LoVo (cell line): ENCODE measurements at places on chromosomes 6 and 20.

GRCh38 chr20:3738111-3739053 is 5.9 kb downstream of the HSPA12B start:
- DNase-seq = no peak

GRCh38 chr20:19981031-19981451 is 36.1 kb upstream of the NAA20 start:
- DNase-seq = peak; percentile 60

GRCh38 chr6:5632348-5632935 is 371.1 kb downstream of the FARS2 start:
- DNase-seq = no peak

DNA sequence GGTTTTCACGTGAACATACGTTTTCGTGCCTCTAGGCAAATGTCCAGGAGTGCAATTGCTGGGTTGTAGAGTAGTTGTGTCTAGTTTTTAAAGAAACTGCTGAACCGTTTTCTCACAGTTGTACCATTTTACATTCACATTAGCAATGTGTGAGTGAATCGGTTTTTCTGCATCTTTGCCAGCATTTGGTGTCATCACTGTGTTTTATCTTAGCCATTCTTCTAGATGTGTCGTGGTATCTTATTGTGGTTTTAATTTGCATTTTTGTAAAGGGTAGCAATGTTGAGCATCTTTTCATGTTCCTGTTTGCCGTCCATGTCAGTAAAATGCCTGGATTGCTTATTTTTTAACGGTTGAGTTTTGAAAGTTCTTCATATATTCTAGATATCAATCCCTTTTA is 10.2 kb downstream of the DOK5 start:
- DNase-seq = no peak

- DNase-seq = no peak
Observed at GRCh38 chr6:37800703-37801604, 18.6 kb upstream of the ZFAND3 start.

DNA sequence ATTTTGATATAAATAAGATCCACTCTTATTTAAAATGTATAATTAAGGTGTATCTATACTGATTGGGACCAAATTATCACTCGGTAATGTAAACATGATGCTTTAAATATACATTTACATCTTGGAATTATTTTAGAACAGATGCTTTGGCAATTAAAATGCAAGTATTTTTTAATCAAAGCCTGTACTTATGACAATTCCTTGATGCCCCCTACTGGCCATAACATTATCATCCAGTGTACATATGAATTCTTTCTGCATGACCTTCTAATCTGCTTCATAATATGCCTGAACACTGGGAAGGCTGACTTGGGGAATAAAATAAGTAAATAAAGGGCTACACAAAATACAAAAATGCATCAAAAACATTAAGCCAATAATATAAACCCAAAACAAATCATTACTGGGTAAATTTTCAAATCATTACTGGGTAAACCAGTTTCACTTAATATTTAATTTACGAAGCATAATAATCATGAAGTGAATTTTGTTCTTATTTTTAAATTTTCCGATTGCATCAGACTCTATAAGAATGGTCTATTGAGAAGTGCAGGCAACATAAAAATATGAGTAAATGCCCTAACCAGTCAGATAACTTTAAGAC is 65.1 kb downstream of the CGA start:
- peak; percentile 37 for DNase-seq

- no peak for DNase-seq
Observed at GRCh38 chr6:168038576-168039140, 40.4 kb downstream of the FRMD1 start.

DNA sequence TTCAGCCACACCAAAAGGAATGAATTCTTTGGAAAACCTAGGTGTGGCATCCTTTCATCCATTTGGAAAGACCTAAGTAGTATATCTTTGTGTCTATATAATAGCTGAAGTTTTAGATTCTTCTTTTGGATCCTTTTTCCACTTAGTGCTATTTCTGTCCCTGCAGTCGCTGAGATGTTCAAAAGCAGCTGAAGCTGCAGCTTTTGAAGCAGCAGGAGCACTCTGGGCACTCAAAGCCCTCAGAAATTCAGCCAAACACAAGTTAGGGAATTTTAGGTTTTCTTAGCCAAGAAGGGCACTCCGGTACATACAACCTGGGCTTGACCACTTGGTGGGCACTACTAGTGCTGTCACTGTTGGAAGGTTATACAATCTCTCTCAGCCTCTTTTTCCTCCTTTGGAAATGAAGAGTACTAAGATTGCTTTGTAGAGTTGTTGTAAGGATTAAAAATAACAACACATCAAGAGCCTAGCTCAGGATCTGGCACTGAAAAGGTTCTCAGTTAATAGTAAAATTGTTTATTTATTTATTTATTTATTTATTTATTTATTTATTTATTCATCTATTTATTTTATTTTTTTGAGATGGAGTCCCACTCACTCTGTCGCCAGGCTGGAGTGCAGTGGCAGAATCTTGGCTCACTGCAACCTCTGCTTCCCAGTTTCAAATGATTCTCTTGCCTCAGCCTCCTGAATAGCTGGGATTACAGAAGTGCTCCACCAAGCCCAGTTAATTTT is 71.9 kb upstream of the SLC22A16 start:
- no peak for DNase-seq

- DNase-seq = no peak
Observed at GRCh38 chr6:12729467-12729866, 12.9 kb downstream of the PHACTR1 start.

DNA sequence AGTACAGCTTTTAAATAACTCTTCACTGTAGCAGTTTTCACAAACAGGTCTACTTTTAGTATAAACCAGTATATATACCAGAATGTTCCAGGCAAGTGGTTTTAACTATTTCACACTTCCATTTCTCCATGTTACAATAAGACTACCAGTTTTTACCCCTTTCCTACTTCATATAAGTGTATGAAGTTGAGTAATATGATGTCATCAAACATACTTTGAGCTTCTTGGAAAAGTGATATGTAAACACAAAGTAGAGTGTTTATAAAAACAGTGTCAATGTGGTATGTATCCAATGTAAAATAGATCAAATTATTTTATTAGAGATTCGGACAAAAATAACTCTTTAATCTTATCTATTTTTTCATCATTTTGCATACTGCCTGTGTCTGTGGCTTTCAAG is 2.5 kb upstream of the PAQR8 start:
- DNase-seq = no peak

- no peak for DNase-seq
Observed at GRCh38 chr6:71459162-71459561, 170.6 kb downstream of the OGFRL1 start.

GRCh38 chr20:11777387-11778205 is 140.1 kb upstream of the BTBD3 start:
- no peak for DNase-seq

DNA sequence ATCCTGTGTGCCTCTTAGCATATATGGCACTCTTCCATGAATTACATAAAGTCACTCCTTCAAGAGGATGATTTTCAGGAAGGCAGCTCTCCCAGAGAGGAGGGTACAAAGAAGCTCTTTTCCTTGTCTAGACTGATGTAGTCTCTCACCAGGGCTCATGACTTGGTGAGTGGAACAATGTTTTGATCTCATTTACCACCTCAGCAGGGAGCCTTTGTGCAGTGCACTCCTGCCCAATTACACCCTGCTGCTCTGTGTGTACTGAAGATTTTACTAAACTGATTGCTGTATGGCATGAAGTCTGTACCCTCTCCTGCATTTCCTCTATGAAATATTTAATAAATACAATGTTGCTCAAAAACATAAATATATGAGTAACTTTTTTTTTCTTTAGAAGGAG is 598.3 kb upstream of the HS3ST5 start:
- DNase-seq = no peak

DNA sequence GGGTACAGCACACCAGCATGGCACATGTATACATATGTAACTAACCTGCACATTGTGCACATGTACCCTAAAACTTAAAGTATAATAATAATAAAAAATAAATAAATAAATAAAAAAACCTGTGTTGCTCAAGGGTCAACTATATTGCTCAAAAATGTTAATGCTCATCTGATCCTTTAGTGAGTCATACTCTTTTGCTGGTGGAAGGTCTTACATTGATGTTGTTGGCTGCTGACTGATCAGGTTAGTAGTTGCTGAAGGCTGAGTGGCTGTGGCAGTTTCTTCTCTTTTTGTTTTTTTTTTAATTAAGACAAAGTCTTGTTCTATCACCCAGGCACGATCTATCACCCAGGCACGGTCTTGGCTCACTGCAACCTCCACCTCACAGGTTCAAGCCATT is 29.6 kb upstream of the SMIM26 start:
- no peak for DNase-seq

- no peak for DNase-seq
Observed at GRCh38 chr20:18588574-18588933, 700 bp downstream of the DTD1 start.
